Progenitor cell of endocrine pancreas (in vitro differentiated cells): ENCODE measurements at places on chromosomes 16 and 17. TPM values are rescaled to one million over a fixed set of nuclear protein-coding genes. Genes with fewer than 3 reads are reported as not detected.

GRCh38 chr17:42233156-42233555 lies 38.9 kb upstream of the GHDC start:
- H3K4me3 ChIP-seq, result no peak overlapping the region
- H3K4me1 ChIP-seq, result peaks cover 2% of the 10 kb centered on the region
- DNase-seq, result no peak
- H3K36me3 ChIP-seq, result peaks cover 2% of the 10 kb centered on the region
- no peak overlapping the region for H3K27ac ChIP-seq
- no peaks in the 10 kb centered on the region for H3K27me3 ChIP-seq

DNA sequence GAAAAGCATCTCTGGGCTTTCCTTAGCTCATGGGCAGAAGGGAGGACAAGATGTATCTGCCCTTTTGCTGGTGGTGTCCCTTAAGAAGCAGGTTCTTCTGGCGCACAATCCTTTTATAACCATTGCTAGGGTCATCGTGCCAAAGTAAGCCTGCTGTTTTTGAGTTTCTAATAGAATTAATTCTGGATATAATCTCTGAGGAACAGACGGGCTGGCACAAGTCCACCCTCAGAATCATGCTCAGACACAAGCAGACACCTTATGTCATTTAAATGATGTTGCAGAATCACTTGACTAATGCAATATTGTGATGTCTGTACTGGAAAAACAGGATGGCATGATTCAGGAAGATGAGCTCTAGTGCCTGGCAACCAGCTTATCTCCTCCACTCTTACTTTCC lies 18.8 kb upstream of the MMD start:
- DNase-seq, result no peak
- no peak overlapping the region for H3K4me3 ChIP-seq
- H3K4me1 ChIP-seq, result peaks cover 10% of the 10 kb centered on the region
- H3K27me3 ChIP-seq, result peaks cover 6% of the 10 kb centered on the region
- H3K27ac ChIP-seq, result no peak overlapping the region
- no peaks in the 10 kb centered on the region for H3K36me3 ChIP-seq

DNA sequence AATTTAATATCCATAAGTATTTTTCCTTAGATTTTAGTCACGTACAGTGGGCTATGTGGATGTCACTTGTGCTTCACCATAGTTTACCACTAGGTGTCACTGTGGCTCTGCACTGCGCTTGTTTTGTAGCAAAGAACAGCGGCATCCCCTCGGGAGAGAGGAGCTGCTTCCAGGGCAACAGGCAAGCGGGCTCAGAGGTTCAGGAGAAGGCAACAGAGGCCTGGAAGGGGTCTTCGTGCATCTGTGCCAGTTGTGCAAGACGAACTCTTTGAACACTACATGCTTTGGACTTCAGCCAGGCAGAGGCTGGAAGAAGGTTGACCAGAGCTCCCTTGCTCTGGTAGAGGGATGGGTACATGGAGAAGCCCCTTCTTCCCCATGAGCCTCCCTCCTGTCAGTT lies 20.6 kb downstream of the CYB561 start:
- peaks cover 8% of the 10 kb centered on the region for H3K27me3 ChIP-seq
- H3K27ac ChIP-seq, result no peak overlapping the region
- H3K4me3 ChIP-seq, result no peak overlapping the region
- peak; percentile 59 for DNase-seq
- H3K4me1 ChIP-seq, result peaks cover 13% of the 10 kb centered on the region

The CBX2 gene
- total RNA-seq, result 106 and 111 TPM in 2 replicates

The CCP110 gene
- 24.8 and 25.5 TPM in 2 replicates for total RNA-seq

DNA sequence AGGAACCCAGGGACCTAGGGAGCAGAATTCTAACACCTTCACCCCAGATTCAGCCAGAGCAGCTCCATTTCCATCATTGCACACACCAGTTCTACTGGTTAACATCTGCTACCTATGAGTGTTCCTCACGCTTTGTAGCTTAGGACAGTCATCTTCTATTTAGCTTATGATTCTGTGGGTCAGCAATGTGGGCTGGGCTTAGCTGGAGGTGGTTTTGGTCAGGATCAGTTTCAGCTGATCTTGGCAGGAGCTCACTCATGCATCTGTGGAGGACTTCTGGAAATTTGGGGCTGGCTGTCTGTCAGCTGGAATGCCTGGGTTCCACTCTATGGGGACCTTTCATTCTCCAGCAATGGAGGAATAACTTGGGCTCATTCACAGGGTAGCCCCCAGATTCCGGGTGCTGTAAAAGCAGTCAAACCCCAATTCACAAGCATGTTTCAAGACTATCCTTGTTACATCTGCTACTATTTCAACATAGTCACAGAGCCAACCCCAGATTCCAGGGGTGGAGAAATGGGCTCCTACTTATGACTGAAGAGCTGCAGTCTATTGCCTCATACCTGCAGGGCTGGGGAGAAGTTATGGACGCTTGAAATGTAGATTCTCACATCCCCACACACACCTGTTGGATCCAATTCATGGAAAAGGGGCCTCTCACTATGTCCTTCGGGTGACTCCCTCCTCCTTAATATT lies 3.4 kb upstream of the HP start:
- peaks cover 4% of the 10 kb centered on the region for H3K36me3 ChIP-seq
- DNase-seq, result no peak
- H3K27me3 ChIP-seq, result no peaks in the 10 kb centered on the region
- peaks cover 7% of the 10 kb centered on the region for H3K4me1 ChIP-seq
- H3K4me3 ChIP-seq, result no peak overlapping the region

The NUPR1 gene
- not detected in 2 replicates for total RNA-seq

The SMIM36 gene
- total RNA-seq, result not detected in 2 replicates

The ZFP1 gene
- total RNA-seq, result 16.3 and 17.5 TPM in 2 replicates

GRCh38 chr17:63019138-63019873 lies 53.3 kb downstream of the TANC2 start:
- no peak overlapping the region for H3K27ac ChIP-seq
- no peak overlapping the region for H3K4me3 ChIP-seq
- DNase-seq, result no peak
- H3K36me3 ChIP-seq, result no peaks in the 10 kb centered on the region
- H3K4me1 ChIP-seq, result no peaks in the 10 kb centered on the region

The EVPLL gene
- not detected in 2 replicates for total RNA-seq

- peak overlapping the region; percentile 63 for H3K4me3 ChIP-seq
- no peaks in the 10 kb centered on the region for H3K36me3 ChIP-seq
- DNase-seq, result peak; percentile 65
- peaks cover 1% of the 10 kb centered on the region for H3K4me1 ChIP-seq
- no peak overlapping the region for H3K27ac ChIP-seq
Observed at GRCh38 chr16:10180771-10181163, 1.5 kb downstream of the GRIN2A start.

DNA sequence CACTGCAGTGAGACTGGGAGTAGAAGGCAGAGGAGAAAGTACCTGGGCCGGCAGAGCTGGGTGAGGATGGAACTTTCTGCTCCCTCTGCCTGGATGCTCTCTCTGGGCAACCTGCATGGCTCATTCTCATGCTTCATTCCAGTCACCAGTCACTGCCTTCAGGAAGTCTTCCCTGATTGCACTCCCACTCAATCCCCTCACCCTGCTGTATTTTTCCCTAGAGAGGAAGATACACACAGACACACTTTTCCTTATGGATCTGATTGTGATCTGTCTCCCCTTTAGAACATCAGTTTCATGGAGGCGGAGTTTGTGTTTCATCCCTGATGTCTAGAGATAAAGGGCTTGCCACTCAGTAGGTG lies 44.9 kb downstream of the MEAK7 start:
- no peaks in the 10 kb centered on the region for H3K27me3 ChIP-seq
- peaks cover 14% of the 10 kb centered on the region for H3K36me3 ChIP-seq

DNA sequence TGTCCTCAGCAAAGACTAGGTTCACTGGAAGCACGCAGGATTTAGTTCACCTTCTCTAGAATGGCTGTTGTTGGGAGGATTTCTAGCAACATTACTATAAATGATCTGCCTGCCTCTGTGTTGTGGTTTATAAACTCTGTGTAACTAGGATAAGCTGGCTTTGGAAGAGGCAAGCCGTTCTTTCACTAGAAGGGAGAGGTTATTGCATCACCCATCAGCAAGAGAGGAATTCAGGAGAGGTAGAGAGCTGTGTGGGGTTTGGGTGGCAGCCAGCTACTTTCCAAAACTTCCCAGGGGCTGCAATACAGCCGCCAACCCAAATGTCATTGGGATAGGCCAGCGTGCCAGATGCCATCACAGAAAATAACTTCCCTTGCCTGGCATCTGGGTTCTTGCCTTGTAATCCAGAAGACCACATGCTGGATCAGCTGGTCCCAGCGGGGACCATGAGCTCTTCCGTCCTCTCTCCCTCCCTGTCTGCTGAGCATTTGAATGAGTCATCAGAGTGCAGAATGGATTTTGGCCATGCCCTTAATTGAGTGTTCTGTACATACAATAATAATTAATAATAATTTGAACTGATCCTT lies 95.7 kb upstream of the RBFOX1 start:
- no peaks in the 10 kb centered on the region for H3K4me1 ChIP-seq
- H3K36me3 ChIP-seq, result no peaks in the 10 kb centered on the region
- H3K27me3 ChIP-seq, result peaks cover 13% of the 10 kb centered on the region
- no peak overlapping the region for H3K4me3 ChIP-seq
- no peak for DNase-seq
- no peak overlapping the region for H3K27ac ChIP-seq

GRCh38 chr16:60041671-60042070 lies 1307.6 kb upstream of the GOT2 start:
- no peak for DNase-seq
- H3K27ac ChIP-seq, result no peak overlapping the region
- H3K4me3 ChIP-seq, result no peak overlapping the region
- H3K4me1 ChIP-seq, result no peaks in the 10 kb centered on the region

DNA sequence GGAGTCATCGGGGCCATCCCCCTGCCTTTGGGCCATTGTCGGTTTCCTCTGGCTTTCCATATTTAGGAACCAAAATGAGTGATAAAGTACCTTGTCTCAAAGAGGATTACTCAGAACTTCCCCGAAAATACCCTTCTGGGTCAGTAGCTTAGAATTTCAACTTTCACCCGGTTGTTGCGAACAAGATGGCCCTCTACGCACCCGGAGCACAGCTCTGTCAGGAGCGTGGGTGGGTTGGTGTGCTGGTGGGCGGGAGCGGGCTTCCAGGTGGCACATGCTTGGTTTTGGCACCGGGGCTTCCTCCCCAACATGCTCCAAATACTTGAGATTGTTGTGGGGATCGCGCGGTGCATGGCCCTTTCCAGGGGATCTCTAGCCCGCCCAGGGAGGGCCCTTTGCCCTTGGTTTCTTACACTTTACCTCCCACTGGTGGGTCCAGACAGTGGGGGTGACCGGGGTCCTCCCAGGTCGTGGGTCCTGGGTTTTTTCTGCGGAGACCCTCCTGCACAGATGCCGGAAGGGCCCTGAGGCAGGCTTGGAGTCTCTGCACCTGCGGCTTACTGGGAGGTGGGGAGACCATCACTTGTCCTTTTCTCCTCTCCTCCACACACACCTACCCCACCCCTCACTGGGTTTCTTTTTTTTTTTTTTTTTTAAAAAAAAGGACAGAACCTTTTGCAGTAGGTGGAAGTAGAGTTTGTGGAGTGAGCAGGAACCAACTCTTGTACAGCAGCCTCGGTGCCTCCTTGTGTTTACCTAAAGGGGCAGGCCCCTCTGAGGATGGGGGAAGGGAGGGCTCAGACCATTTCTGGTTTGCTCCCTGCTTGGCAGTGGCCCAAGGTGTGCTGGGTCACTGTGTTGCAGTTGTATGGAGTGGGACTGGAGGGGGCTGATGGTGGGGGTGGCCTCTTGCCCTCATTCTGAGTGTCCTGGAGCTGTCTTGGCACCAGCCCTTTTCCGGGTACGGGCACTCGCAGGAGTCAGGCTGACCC lies 142.1 kb downstream of the SEC14L1 start:
- H3K36me3 ChIP-seq, result no peaks in the 10 kb centered on the region
- peak overlapping the region; percentile 82 for H3K4me3 ChIP-seq
- no peak overlapping the region for H3K27ac ChIP-seq
- peaks cover 40% of the 10 kb centered on the region for H3K4me1 ChIP-seq

DNA sequence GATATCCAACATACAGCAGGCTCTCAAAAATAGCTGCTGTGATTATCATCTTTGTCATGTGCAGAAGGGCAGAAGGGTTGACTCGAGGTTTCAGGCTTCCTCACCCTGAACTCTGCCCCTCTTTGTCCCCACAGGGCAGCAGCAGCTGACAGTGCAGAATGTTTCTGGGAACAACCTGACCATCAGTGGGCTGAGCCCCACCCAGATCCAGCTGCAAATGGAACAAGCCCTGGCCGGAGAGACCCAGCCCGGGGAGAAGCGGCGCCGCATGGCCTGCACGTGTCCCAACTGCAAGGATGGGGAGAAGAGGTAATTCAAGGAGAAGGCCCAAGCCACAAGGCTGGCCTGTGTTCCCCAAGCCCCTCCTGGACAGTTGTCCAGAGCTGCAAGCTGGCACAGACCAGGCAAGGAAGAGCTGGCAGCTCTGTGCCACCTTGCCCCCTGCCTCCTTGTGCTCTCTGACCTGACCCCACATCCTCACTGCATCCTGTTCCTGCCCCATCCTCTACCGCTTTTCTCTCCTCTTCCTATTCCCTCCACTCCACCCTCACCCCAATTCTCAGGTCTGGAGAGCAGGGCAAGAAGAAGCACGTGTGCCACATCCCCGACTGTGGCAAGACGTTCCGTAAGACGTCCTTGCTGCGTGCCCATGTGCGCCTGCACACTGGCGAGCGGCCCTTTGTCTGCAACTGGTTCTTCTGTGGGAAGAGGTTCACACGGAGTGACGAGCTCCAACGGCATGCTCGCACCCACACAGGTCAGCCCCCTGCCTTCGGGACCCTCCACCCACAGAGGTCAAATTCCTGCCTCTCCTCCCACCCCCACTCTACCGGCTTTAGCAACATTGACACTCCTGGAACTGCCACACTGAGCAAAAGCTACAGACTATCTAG lies 16.3 kb upstream of the PNPO start:
- DNase-seq, result no peak
- no peak overlapping the region for H3K4me3 ChIP-seq
- H3K4me1 ChIP-seq, result no peaks in the 10 kb centered on the region
- no peaks in the 10 kb centered on the region for H3K27me3 ChIP-seq
- no peak overlapping the region for H3K27ac ChIP-seq
- peaks cover 30% of the 10 kb centered on the region for H3K36me3 ChIP-seq

DNA sequence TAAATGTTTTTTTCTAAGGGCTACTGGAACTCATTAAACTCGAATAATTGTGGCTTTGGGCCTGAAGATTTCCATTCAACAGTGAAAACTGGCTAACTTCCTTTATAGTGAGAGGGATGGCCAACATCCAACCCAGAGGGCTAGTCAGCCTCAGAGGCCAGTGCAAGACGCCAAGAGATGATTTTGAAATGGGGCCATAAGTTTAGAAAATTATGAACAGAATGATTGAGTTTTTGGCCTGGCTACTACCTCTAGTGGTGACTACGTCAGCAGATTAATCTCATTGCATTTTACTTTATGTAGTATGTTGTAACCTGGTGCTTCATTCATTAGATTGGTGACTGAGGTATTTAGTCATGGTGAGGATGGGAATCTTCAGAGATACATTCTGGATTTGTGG lies 28.4 kb downstream of the HAPSTR1 start:
- H3K4me1 ChIP-seq, result peaks cover 13% of the 10 kb centered on the region
- DNase-seq, result no peak
- no peak overlapping the region for H3K4me3 ChIP-seq
- no peaks in the 10 kb centered on the region for H3K27me3 ChIP-seq
- peaks cover 30% of the 10 kb centered on the region for H3K36me3 ChIP-seq
- peak overlapping the region; percentile 24 for H3K27ac ChIP-seq

The TBX2 gene
- 1.1 and 3.6 TPM in 2 replicates for total RNA-seq

GRCh38 chr17:74347646-74348045 lies 14.0 kb downstream of the BTBD17 start:
- DNase-seq, result no peak
- H3K27ac ChIP-seq, result no peak overlapping the region
- no peaks in the 10 kb centered on the region for H3K36me3 ChIP-seq
- peaks cover 53% of the 10 kb centered on the region for H3K27me3 ChIP-seq
- H3K4me1 ChIP-seq, result no peaks in the 10 kb centered on the region

GRCh38 chr16:80299416-80299815 lies 241.4 kb upstream of the DYNLRB2 start:
- peak overlapping the region; percentile 51 for H3K27ac ChIP-seq
- no peak for DNase-seq
- no peak overlapping the region for H3K4me3 ChIP-seq
- H3K36me3 ChIP-seq, result no peaks in the 10 kb centered on the region
- H3K27me3 ChIP-seq, result peaks cover 2% of the 10 kb centered on the region
- peaks cover 29% of the 10 kb centered on the region for H3K4me1 ChIP-seq
